ENCODE measurements at places on chromosomes 5 and 9.

- no peak for DNase-seq
Measured at GRCh38 chr5:125274211-125274610, 527.8 kb upstream of the ZNF608 start.

DNA sequence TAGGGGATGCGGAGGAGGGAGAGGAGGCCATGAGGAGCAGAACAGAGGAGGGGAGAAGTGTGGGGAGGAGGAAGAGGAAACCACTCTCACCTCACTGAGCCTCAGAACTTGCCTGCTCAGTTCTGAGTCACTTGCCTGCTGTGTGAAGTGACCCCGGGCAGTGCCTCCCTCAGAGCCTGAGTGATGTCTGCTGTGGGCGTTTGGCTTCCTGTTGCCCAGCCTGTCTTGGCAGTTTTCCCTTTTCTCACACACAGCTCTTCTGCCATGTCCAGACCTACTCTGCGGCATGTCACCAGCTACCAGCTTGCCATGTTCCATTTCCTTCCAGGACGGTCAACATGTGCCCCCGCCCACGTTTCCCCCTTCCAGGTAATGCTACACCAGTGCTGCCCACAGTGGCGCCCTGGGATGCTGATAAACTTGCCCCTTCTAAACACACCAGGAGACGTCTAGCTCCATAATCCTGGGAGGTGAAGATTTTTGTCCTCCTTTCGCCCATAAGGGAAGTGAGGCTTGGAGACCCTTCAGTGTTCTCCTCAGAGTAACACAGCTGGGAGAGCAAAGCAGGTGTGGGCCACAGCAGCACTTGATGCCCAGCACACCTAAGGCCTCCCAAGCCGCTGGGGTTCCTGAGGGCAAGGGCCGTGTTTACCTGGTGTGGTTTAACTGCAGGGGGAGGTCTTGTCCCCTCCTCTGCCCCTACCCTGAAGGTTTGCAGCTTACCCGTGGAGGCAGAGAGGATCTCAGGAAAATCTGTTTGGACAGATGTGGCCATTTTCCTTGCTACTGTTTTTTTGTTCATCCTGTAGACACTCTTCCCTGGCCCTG lies 63.8 kb upstream of the RNF130 start:
- no peak for DNase-seq

- DNase-seq = no peak
Measured at GRCh38 chr5:1206521-1207412, 5.4 kb downstream of the SLC6A19 start.

GRCh38 chr9:77985996-77986395 lies 45.6 kb downstream of the GNAQ start:
- DNase-seq = no peak

DNA sequence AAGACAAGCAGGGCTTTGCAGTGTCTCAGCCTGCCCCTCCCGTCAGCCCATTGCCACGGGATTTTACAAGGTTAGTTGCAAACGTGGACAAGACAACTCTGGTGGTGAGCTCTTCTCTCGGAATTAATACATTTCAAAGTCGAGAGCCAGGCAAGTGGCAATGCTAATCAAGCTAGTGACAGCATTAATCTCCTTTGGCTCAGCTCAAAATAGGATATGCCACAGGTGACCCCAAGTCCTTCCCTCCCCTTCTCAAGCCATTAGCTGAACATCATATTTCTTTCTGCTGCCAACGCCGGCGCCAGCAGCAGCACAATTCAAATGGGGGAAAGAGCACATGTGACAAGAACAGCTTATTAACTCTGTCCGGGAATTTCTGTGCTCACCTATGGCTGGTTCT lies 190.1 kb downstream of the ATPSCKMT start:
- DNase-seq = no peak

DNA sequence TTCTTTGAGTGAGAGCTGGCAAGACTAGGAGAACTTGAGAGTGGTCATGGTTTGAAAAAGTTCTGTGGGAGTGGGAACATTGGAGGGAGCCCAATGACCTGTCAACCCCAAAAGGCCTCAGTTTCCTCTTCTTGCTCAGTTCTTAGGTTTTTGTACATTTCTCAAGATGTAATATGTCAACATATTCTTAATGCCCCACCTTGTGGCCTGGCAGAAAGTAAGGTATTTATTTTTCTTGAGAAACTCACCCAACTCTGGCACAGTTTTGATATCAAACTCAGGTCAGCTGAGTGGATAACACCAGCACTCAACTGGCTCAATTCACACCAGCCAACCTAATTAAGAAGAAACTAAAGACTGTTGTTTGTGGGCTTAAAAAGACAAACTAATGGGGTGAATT lies 123.0 kb upstream of the SLC27A6 start:
- no peak for DNase-seq

DNA sequence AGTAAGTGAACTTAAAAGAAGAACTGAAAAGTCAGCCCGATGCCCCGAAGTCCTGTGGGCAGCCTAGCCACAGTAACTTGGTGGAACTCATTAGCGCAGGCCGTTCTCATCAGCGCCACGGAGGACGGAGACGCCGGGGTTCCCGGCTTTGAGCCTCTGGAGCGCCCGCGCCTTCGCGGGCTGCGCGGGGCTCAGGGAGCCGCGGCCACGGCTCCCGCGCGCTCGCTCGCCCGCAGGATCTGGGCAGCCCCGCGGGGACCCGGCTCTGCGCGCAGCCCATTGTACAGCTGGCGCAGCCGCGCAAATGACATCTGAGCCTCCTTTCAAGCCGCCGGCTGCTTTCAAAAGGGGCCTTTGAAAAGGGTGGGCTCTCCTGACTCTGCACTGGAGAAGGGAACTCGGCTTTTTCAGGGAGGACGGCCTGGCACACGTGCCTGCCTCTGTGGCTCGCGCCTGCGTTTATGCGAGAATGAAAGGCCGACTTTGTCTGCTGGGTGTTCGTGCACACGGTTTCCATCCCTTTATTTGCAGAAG lies 40.7 kb downstream of the TLR4 start:
- DNase-seq = no peak

GRCh38 chr9:34179213-34180136 lies 632 bp downstream of the UBAP1 start:
- DNase-seq = no peak

DNA sequence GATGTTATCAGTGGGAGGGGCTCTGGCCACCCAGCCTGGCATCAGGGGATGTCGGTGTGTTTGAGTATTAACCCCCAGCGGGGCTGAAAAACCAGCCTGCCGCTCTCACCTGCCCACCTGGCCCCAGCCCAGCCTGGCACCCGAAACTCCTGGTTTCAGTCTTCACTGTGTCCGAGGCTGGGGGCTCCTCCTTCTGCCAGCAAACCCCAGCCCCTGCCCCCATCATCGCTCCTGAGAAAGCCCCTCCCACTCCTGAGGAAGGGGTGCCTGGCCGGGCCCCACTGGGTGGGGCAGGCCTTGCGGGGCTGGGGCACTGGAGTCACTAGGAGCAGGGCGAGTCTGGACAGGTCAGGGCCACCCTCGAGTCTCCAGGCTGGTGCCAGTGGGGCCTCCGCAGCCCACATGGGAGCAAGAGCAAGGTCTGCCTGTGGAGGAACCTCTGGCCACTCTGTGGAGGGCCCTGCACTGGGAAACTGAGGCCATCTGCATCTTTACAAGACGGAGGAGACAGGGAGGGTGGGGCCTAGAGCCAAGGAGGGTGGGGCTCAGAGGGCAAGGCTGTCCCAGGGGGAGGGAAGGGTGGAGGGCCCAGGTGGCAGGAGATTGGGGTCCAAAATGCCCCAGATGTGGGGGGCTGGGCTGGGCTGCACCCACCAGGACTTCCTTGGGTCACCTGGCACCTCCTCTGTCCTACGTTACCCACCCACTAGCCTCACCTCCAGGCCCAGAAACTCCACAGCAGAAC lies 51.5 kb upstream of the NOTCH1 start:
- DNase-seq = no peak

GRCh38 chr9:129620669-129621295 lies at the start of gene C9orf50:
Gene C9orf50, minus strand, starts transcription at chr9:129621101. Its CDS starts 527 bp downstream, at chr9:129620574.
- DNase-seq = no peak

DNA sequence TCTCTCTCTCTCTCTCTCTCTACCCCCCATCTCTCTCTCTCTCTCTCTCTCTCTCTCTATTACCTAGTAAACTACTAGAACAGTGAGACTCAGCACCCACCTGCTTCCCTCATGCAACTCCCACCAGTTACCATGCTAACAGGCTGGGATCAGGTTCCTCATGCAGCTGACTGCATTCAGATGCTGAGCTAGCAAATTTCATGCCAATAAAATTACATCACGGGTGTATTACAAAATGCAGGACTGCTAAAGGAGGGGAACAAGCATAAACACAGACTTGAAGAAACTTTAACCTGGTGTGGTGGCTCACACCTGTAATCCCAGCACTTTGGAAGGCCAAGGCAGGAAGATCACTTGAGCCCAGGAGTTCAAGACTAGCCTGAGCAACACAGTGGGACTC lies 76.0 kb downstream of the CEMIP2 start:
- no peak for DNase-seq

DNA sequence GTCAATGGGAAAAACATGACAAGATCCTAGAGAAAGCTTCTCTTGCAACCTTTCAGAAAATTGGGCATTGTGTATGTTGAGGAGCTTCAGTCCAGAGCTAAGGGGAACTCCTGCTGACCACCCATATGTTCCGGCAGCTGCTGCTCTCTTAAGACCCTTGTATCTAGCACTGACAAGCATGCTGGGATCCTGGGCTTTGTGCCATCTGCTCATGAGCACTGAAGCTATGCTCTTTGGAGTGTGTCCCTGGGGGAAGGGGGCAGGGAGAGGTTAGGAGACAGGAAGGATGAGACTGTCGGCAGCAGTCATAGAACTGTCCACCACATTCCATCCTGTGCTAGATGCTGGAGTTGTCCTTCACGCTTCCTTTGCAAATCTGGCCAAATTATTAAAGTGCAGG lies 109.3 kb downstream of the JAKMIP2 start:
- DNase-seq = peak; percentile 95

DNA sequence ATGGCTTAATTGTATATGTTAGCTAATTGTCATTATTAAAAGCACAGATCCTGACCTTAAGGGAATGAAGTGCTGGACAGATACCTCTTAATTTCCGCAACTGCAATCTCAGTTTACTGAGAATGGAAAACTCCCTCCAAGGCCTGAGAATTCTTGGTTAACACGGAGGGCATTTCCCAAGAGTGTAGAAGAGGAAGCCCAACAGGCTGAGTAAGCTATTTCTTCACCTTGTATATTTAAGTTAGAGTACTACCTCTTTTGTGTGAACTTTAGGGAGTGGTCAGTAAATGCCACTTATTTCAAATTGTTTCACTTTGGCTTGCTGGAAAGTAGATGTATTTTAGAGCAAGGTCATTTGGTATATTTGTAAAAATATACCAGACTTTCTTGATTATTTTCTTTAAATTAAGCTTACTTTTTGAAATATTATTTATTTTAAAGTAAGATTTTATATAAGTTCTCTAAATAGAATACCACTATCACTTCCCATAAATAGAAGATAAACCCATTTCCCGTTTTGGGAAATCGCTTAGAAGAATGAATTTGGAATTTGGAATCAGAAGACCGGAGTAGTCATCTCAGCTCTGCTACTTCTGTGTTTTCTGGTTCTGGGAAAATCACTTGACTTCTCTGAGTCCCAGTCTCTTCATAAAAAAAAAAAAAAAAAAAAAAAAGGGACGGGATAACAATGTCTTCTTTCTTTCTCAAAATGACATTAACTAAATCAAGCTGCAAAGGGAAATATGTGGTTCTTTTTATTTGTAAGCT lies 26.0 kb upstream of the C9orf72 start:
- DNase-seq = no peak

DNA sequence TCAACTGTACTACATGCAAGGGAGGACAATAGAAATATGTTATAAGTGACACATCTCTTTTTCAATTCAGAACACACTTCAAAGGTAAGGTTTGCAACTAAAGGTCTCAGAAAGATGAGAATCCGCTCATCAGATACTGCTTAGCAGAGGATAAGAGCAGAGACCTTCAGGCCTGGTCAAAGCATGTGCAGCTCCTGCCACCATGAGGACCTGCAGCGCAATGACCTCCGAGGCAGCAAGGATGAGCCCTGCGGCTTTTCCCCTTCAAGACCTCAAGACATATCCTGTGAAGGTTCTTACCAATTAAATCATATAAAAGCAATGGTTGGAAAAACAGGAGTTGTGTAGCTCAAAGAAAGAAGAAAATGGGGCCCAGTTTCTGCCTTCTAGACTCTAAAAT lies 135.8 kb downstream of the TRIM36 start:
- no peak for DNase-seq
